Caudate nucleus (tissue), 63 donors: ENCODE measurements at places on chromosomes 16 and 17.

GRCh38 chr17:48587276-48588073 is 2.6 kb downstream of the HOXB3 start:
- DNase-seq = no peak

DNA sequence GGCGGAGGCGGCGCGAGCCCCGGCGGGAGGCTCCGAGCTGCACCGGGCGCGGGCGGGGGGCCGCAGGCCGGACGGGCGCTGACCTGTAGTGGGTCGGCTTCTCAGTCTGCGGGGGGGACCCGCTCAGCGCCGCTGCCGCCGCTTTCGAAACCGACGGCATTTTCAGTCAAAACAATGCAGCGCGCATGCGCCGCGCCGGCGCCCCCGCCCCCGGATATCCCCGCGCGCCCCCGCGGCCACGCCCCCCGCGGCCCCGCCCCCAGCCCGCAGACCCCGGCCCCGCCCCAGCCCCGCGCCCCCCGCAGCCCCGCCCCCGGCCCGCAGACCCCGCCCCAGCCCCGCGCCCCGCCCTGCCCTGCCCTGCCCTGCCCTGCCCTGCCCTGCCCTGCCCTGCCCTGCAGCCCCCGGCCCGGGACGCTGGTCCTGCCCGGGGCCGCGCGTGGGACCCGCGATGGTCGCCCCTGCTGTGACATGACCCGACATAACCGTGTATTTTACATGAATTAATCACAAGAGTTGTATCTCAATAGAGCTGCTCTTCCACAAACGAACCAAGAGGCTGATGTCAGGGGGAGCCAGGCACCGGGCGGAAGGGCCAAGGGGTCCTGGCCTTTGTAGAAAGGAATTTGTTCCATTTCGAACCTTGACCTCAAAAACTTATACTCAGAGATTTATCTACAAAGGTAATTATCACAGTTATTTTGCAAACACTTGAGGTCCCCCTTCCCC is at the start of gene UNKL:
Gene UNKL (minus strand): TSS at position 173 of the 729 bp plus-strand sequence. CDS start 13 bp downstream, at position 160.
- DNase-seq = peak; percentile 43

- no peak for DNase-seq
Observed at GRCh38 chr17:43823350-43824084, 9.4 kb downstream of the MPP3 start.

GRCh38 chr17:59513934-59514841 is 51.2 kb upstream of the DHX40 start:
- no peak for DNase-seq

- no peak for DNase-seq
Observed at GRCh38 chr17:16297367-16298139, 55.7 kb downstream of the CENPV start.

- DNase-seq = no peak
Observed at GRCh38 chr17:73065376-73065775, 27.1 kb downstream of the SLC39A11 start.

DNA sequence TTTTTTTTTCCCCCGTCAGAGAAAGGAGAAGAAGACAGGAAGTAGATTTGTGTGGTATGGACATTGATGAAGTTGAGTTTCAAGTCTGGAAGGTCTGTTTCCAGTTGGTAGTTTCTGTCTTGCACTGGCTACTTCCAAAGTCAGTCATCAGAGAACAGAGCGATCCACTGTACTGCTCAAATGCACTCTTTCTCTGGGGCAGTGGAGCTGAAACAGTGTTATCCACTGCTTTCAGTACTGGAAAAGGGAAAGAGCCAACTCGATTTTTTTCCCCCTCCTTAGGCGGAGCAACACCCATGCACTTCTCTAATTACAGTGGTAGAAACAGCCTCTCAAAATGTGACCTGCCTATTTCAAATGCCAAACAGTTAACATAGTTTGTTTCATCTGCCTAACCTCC is 7.4 kb downstream of the PRKCA start:
- DNase-seq = no peak

DNA sequence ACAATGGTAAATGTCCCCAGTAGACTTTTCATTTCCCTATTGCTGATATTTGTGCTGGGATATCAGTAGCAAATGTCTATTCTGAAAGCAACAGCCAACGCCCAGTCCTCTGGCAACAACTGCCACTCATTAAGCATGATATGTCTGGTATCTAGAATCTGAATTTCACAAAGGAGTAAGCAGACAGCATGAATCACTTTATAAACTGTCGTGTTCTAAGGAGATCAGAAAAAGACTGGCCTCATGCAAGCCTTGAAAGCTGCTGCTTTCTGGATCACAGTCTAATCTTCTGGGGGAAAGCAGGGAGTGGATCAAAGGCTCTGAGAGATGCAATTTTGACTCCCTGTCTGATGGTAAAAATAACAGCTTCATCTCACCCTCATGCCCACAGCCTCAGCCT is 153.1 kb upstream of the NOG start:
- no peak for DNase-seq

GRCh38 chr17:66240630-66241029 is 11.4 kb upstream of the APOH start:
- no peak for DNase-seq

GRCh38 chr17:55296171-55296695 is 31.5 kb downstream of the HLF start:
- no peak for DNase-seq

DNA sequence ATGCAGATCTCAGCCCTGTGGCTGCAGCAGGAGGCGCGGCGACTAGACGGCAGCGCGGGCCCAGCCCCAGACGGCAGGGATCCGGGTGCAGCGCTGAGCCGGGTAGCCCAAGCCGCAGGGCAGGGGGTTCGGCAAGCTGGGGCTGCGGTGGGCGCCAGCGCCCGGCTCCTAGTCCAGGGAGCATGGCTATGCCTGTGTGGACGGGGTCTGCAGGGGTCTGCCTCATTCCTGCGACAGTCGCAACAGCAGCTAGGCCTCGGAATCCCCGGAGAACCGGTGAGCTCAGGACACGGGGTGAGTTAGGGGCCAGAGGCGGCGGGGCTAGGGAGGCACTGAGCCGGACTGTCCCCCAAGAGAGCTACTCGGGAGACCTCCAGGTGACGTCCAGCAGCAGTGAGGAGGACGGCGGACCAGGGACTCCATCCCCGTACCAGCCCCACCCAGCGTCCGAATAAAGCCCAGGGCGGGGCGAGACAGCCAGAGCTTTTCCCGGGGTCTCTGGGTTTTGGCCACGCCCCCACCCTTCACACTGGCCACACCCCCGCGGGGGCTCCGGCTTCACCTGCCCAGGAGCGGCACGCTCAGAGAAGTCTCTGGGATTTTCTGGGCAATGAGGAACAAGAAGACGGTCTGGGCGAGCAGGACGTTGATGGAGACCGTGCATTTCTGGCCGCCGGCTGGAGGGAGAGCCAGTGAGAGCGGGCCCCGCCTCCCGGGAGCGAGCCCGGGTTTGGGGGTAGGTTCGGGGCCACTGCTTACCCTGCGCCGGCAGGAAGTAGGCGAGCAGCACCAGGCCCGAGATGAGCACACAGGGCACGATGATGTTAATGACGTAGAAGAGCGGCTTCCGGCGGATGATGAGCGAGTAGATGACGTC is 1.1 kb downstream of the C17orf107 start:
- DNase-seq = no peak

DNA sequence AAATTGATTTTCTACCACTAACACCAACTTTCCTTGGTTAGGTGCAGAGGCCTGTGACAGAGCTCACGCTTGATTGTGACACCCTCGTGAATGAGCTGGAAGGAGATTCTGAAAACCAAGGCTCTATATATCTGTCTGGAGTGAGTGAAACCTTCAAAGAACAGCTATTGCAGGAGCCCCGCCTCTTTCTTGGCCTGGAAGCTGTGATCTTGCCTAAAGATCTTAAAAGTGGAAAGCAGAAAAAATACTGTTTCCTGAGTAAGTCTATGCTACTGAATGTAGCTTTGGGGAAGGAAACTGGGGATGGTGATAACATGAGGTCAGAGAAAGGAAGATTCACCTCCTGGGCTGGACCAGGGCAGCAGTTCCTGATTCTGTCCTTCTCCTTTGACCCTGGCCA is 38.3 kb downstream of the REXO5 start:
- no peak for DNase-seq

DNA sequence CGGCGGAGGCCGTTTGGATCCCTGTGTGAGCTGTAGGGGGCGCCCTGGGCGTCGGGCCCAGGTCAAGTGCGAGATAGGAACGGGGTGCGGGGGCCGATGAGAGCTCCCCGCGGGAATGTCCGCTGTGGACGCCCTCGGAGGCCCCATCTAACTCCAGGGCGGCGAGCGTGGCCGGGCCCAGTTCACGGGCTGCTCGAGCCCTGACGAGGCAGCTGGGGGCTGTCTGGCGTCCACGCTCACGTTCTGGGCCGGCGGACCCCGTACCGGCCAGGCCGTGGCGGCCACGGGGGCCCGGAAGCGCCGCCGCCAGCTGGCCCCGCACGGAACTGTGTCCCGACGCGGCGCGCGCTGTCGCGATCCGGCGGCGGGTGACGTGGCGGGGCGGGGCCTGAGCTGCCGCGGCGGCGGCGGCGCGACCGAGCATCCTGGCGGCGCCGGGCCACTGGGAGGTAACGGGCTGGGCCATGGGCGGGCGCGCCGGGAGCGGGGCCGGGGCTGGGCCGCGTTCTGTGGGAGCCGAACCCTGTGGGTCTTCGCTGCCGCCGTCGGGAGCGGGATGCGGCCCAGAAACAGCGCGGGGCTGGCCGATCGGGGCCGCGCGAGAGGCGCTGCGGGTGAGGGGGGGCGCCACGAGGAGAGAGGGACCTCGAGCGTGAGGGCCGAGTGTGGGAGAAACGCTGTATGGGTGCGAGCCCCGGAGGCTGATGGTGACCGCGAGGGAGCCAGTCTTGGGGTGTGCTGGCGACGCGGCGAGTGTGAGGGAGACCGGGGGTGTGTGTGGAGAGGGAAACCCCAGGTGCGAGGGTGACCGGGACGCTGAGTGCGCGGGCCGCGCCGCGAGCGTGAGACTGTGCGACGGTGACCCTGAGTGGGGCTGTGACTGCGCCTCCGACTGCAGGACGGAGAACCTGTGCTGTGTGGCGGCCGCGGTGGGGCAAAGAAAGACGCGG is at the start of gene SLC7A6:
Gene SLC7A6 (plus strand): TSS at position 399 of the 950 bp plus-strand sequence. CDS start 10,201 bp downstream, outside the sequence.
- DNase-seq = peak; percentile 35

DNA sequence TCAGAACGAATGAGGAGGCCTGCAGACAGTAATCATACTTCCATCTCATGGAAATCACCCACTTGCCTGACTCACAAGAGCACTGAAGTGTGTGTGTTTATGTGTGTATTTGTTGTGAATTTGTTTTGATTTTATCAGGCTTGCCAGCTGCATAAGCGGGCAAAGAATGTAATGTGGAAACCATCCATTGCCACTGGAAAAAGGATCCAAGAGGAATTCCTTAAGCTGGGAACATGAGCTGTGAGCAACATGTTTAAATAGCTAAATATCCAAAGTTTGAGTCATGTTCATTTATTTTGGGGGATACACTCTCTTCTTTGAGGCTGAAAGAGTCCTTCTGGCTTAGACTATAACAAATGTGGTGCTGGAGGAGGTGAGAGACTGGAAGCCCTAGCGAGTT is 198.4 kb upstream of the TBX2 start:
- DNase-seq = no peak

GRCh38 chr17:39174920-39175694 is 9.1 kb upstream of the ARL5C start:
- no peak for DNase-seq

- DNase-seq = no peak
Observed at GRCh38 chr17:27413315-27413714, 42.9 kb upstream of the KSR1 start.

DNA sequence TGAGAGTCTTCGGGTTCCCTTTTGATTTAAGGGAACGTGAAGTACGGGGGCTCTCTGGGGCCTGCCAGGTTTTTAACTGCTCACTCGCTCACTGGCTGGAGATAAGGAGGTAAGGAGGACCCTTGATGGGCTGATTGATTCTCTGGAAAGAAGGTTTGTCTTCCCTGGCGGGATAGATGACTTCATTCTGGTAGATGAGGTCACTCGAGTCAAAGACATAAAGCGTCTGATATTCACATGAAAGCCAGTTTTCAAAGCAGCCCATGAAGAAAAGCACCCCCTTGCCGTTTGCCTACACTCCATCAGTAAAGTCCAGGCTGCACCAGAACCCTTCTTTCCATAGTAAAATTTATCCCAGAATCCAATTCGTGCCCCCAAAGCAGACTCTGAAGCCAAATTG is 233.7 kb upstream of the IRX5 start:
- DNase-seq = no peak

DNA sequence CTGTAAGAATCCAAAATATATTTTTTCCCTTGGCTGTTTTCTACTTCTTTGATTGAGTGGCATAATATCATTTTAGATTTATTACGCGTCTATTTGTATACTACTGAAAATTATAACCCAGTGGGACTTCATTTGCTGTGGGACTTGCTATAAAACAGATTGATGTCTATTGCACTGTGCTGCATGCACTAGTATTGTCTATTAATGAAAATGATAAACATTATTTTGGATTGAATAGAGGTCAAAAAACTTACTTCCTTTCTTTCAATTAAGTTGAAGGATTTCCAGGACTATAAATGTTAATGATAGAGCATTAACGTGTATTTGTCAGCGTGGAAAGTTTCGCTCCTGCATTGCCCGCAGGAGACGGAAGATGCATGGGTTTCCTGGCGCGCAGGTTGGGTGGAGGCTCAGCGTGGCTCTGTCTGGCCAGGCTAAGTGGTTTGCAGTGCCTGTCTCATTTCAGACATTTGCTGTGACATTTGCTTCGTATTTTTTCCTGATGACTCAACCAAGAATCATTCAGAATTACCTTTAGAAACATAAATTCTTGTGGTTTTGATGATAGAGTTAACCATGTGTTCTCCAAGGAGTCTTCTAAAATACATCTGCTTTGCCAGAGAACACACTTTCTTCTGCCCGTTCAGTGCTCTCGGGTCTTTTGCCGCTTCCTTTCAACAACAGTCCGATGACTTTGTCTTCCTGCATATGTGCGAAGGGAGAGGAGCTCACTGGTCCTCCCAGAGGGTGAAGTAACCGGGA is 216.7 kb downstream of the RPTOR start:
- no peak for DNase-seq

DNA sequence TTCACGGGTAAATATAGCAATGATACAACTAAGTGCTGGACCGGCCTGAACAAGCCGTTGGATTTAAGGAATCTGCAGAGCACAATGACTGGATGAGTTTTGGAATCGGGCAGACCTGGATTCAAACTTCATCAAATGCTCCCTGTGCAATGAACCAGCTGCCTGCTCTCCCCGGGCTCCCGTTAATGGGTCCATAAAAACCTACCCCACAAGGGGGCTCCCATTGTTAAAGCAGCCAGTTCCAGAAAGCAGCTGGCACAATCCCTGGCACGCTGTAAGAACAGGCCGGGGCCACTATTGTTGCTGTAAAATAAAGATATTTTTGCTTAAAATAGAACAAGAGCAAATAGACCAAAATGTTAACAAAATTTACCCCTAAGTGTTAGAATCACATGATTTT is 131.9 kb downstream of the C16orf95 start:
- no peak for DNase-seq

DNA sequence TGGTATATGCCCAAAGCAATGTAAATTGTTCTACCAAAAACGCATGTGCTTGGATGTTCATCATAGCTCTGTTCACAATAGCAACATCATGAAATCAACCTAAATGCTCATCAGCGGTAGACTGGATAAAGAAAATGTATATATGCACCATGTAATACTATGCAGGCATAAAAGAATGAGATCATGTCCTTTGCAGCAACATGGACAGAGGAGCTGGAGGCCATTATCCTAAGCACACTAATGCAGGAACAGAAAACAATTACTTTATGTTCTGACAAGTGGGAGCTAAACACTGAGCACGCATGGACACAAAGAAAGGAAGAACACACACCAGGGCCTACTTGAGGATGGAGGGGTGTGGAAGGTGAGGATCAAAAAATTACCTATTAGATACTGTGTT is 33.7 kb downstream of the TANC2 start:
- DNase-seq = no peak
